ENCODE measurements at places on chromosomes 2 and 18.
A peak's percentile ranks its signal among the peaks of the same experiment; 100 is the strongest.

DNA sequence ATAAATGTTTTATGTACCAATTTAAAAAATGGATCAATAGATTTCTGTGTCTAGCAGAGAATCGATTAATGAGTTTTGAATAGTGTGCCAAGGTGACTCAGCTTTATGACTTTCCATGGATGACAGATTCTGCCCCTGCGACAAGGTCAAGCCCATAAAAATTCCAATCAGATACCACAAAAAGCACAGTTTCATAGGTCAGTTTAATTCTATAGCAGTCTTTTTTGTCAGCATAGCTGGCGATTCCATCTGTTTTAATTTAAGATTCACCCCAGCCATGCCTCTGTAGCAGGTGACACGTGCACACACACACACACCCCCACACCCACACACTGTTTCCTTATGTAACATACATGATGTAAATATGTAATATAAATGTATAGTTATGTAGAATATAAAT lies 28.9 kb downstream of the RAB31 start:
- no peak for DNase-seq

GRCh38 chr2:182228741-182229140 lies 198.1 kb downstream of the PDE1A start:
- no peak for DNase-seq

DNA sequence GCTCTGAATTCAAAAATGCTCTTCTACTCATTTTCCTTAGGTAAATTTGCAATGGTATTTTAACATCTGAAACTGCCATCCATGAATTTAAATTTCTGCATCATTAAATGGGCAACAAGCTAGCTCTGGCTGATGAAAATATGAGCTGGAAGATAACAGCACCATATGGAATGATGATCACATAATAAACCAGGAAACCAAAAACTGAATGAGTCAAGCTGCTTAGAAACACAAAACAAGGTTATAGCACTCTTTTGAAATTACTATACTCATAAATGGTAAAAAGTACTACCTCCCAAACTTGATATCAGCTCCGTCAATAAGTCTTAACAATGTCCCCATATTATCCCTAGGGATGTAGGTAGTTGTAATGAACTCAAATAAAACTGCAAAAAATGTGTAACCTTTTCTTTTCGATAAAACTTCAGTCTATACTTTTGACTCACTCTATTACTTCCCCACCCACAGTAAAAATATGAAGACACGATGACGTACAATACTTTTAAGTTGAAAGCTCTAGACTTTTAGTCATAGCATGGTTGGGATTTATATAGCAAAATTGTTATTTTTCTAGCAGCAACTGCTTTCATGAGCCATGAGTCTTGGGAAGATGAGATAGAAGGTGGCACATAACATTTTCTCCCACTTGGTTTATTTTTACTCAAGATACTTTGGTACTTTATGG lies 396.7 kb downstream of the CDH2 start:
- DNase-seq, result no peak

GRCh38 chr2:232316461-232317330 lies 61.9 kb upstream of the ALPP start:
- DNase-seq, result no peak

DNA sequence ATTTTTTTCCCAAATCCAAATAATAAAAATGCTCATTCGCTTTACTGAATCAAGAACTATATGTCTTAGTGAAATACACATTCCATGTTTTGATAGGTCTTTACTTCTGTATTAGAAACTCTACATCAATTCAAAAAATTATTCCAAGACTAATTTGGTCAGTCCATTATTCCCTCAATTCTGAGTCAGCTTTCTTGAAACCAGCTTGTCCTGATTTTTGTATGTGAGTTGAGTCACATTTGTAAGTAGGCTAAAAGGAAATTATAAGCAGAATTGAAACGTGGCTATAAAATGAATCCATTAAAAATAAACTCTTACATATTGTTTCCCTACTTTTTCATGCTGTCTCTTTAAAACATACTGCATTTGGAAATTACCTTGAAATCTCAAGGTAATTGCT lies 113.0 kb downstream of the DNER start:
- no peak for DNase-seq

- DNase-seq, result no peak
These were observed 348.7 kb upstream of the CDH20 start for GRCh38 chr18:60984510-60984909.

DNA sequence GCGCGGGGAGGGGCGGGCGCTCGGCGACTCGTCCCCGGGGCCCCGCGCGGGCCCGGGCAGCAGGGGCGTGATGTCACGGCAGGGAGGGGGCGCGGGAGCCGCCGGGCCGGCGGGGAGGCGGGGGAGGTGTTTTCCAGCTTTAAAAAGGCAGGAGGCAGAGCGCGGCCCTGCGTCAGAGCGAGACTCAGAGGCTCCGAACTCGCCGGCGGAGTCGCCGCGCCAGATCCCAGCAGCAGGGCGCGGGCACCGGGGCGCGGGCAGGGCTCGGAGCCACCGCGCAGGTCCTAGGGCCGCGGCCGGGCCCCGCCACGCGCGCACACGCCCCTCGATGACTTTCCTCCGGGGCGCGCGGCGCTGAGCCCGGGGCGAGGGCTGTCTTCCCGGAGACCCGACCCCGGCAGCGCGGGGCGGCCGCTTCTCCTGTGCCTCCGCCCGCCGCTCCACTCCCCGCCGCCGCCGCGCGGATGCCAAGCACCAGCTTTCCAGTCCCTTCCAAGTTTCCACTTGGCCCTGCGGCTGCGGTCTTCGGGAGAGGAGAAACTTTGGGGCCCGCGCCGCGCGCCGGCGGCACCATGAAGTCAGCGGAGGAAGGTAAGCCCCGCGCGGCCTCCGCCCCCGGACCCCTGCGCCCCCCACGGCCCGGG lies at the start of gene NFATC1:
TSS of gene NFATC1 (plus strand) at position 170 of the 644 bp plus-strand sequence. CDS start at position 465, 295 bp downstream.
- DNase-seq, result peak; percentile 59

DNA sequence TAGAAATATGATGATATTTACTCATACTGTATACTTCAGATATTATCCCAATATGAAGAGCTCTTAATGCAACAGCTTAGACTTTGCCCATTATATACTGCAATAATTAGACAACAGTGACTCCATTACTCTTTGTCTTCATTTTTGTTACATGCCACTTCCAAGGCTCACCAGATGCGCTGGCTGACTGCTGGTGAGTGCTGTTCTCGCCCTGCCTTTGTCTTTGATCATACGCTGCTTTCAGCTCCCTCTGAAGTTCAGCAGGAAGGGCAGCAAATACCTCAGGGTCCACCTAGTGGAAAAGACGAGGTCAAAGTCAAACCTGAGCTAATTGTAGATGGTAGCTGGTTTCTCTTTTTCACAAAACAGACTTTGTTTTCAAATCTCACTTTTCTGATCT lies 66.3 kb downstream of the EIF5B start:
- DNase-seq, result no peak

GRCh38 chr2:166516712-166517303 lies 22.8 kb upstream of the SCN7A start:
- DNase-seq, result no peak

DNA sequence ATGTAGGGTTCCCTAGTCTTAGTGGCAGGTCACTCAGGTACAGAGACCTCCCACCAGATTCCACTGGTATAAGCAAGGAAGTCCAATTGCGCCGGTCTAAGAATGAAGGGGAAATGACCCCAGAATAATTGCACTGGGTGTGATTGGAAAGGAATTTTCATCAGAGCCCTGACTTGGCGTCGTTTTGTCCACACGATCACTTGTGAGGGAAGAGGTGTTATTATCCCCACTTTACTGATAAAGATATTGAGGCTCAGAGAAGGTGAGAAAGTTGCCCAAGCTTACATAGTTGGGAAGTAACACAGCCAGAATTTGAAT lies 61.5 kb downstream of the CIB4 start:
- no peak for DNase-seq

GRCh38 chr18:70322928-70323327 lies 34.1 kb downstream of the SOCS6 start:
- no peak for DNase-seq

- DNase-seq, result peak; percentile 79
These were observed 169.6 kb downstream of the KCNS3 start for GRCh38 chr2:18047896-18048657.

Measured in RWPE2 (cell line).